ENCODE measurements at places on chromosomes 7 and 10.

GRCh38 chr7:78326876-78327275, 528.3 kb downstream of the PHTF2 start:
- DNase-seq = no peak

DNA sequence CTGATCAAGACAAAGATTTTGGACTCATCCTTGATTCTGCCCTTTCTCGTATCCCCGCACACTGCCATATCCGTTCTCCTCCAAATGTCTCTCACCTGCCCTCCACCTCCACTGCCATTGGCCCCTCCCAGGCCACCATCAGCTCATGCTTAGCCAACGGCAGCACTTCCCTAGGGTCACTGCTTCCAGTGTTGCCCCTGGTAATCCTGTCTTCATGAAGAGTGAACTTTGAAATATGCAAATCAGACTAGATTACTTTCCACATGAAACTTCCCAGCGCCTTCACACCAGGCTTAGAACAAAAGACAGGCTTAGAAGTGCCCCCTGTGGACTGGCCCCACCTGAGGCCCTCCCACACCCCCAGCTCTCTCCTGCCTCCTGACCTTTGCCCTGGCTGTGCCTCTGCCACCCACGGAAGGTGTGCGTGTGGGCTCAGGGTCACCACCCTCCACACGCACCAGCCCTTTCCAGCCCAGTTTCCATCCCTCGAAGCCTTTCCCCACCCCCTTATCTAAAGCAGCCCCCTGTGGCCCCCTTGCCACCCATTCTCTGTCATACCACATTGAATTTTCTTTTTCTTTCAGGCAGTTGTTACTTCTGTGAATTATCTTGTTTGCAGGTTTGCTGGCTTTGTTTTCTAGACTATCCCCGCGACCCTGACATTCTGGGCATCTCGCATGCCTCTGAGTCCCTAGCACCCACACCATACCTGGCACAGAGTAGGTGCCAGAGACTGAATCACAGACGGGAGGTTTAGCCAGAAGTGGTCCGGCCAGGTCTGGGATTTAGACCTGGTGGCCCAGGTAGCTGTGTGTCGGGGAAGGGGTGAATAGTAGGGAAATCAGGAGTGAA, 26.8 kb upstream of the C10orf53 start:
- DNase-seq = no peak

DNA sequence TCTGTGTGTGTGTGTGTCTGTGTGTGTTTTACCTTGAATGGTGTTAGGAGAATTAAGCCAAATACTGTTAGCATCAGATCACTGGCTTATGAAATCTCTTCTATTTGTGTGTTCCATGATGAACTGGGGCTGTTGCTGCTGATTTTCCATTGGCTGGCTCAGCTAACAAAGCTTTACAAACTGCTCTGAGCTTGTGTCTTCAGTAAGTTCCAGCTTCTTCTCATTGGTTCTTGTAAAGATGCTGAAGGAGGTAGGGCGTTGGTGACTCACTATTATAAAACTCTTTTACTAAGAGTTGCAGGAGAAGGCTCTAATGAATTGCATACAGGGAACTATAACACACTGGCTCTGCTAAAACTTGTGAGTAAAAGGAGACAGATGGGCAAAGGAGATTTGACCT, 136.4 kb upstream of the PRKCQ start:
- DNase-seq = no peak

GRCh38 chr7:30799206-30799975, 28.2 kb downstream of the MINDY4 start:
- DNase-seq = no peak

DNA sequence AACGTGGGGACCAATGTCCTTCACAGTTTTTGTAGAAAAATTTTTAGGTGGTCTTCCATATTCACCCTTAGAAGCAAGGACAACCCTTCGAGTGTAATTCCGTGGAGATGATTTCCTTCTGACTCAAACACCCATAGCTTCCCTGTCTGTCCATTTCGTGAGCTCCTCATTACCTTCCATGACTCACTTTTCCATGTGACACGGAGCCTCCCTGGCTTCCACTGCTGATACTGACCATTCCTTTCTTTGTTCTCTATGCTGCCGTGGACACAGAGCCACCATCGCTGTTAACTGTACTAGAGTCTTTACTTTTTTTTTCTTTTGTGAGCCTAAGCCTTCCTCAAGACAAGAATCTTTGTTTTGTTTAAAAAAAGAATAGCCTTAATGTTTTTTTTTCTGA, 12.5 kb upstream of the ARMS2 start:
- no peak for DNase-seq
